ENCODE measurements at places on chromosomes 2 and 18.

DNA sequence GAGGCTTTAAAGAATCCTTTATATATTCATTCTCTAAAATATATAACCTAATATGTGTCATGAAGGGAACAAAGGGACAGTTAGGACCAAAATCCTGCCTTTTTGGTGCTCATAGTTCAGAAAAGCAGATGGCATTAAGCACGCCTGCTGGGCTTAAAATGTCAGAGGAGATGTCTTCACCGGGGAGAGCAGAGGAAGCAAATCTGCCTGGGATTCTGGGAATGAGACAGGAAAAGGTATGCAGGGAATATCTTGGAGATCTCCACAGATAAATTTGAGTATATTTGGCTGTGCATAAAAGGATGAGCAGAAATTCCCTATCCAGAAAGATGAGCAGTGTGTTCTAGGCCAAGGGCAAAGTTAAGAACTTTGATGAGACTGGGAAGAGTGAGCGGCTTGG lies 45.5 kb downstream of the FSHR start:
- no peak for DNase-seq

GRCh38 chr2:19442731-19443130 lies 84.3 kb upstream of the OSR1 start:
- no peak for DNase-seq

DNA sequence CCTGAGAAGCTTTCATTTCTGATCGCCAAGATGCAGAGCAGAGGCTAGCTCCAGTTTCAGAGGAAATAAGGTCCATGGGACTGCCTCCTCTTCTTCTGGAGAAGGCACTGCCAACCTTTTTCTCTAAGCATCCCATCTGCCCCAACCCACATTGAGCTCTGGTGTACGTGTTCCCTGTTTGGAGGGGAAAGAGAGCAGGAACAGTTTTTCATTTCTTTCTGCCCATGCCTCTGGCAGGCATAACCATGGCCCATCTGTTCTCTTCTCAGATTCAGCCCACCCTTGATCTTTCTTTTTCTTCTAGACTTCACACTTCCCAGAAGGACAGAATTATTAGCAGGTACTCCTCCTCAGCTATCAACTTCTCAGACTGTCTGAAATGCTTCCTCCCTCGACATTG lies 1110.3 kb upstream of the KLHL29 start:
- no peak for DNase-seq

- no peak for DNase-seq
These were observed 206.8 kb downstream of the OTX1 start for GRCh38 chr2:63257473-63257872.

DNA sequence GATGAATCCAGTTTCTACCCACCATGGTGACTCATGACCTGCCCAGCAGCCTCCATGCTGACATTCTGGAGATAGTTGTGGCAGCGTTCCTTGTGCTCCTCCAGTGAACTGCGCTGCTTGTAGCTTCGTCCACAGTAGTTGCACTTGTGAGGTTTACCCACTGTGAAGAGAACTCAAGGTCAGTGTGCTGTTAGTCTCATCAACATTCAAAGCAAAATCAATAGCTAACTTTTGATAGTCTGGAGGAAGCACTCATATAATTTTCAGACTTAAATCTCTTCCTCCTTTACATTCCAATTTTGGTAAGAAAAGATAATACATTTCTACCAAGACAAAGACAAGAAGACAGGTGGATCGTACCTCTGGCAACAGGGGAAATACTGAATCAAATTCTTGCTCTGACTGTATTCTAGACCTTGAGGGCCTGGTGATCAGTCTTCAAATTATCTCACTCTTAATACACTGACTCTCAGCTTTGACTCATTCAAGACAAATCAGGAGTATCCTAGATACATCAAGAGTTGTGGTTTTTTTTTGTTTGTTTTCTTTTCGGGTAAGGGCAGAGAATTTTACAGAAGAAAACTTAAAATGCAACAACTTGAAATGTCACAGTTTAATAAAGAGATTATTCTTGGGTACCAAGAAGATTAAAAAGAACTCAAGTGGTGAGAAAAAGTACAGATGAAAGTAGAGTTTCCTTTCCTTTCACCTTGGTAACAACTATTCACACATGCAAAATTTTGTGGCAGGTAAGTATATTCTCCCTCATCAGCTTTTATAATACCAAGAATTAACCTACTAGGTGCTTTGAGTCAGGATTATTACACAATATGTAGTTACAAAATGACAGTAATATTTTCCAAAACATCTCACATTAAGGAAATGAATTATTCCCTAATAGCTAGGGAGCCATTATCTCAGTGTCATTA lies 129.2 kb downstream of the IKZF2 start:
- DNase-seq = no peak

DNA sequence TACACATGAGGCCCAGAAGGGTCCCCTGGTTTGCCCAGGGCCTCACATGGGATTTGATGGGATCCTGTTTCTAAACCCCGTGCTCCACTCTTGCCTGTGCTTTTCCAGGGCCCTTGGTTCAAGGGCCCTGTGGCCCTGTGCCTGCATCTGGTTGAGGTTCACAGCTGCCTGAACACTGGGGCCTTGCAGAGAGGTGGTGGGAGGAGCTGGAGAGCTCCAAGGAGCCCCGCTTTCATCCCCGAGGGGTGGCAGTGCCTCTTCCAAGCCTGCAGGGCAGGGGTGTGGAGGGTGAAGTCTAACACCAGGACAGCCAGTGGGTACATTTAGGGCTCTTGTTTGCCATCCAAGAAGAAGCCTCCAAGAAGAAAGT lies 82.3 kb downstream of the GLI2 start:
- DNase-seq = no peak

DNA sequence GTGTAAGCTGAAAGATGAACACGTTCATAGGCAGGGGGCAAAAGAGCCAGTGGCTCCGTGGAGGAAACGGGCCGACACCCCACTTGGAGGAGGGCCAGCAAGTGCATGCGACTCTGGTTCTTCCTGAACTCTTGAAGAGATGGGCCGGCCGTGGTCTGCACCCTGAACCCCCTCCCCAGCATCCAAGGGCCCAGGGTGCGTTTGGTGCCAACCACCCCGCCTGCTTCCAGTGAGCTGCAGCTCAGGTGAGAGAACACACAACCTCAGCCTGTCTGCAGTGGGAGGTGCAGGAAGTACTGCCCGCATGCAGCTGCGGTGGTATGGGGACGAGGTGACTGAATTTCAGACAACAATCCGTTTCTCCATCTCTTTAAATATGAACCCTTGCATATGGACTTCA lies 58.9 kb downstream of the ADNP2 start:
- DNase-seq = no peak

- DNase-seq = no peak
These were observed 100.5 kb upstream of the GLI2 start for GRCh38 chr2:120635146-120635545.

- no peak for DNase-seq
These were observed 48.7 kb downstream of the CYP26B1 start for GRCh38 chr2:72098935-72099334.

DNA sequence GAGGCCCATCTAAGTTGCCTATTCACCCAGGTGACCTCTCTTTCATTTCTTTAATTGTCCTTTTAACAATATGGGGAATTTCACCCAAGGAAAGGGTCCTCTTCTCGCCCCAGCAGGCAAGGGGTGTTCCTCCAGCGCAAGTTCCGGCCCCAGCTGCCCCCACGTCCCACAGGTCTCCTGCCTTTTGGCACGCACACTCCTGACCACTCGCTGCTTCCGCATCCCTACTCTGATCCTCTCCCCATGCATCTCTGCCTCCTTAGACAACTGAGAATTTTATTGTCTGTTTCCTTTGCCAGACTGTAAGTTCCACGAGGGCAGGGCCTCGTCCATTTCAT lies 684 bp upstream of the ARPC2 start:
- no peak for DNase-seq

DNA sequence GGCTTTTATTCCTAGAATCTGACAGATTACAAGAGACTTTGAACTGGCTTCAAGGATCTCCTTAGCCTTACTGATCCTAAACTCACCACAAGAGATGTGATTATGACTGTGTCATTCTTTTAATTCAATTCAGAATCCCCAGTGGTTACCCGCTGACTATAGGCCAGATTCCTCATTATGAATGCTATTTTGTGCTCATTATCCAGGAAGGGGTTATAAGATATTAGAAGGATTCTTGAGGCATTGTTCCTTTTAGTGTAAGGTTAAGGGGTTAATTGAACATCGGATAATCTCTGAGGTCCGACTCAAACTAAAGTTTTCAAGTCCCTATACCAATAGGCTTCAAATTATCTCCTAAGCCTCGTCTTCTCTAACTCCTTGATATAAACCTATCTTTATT lies 39.4 kb upstream of the TDRD15 start:
- no peak for DNase-seq

- no peak for DNase-seq
These were observed 31.8 kb upstream of the CAVIN2 start for GRCh38 chr2:191878548-191879279.

DNA sequence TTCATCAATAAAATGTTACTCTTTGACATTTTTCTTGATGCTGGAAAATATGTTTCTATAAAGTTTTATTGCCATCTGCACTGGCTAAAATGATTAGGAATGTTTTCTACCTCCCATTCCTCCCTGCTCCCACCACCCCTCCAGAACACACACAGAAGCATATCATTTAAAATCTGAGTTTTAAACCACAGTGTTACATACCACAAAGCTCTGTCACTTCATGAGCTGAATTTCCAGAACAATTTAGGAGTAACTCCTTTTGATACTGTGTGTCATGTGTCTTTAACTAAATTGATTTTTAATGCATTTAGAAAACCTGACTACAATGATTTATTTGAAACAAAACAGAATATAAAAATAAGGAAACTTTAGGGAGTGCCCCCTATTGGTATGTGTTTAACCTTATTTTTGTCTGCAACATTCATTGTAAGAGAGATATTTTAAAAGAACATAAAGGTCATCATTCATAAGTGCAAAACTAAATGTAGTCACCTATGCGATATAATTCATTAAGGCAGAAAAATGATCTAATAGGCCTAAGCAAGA lies 52.0 kb downstream of the FEZ2 start:
- no peak for DNase-seq

Data from naive thymus-derived CD4-positive, alpha-beta T cell (primary cell).